ENCODE measurements at places on chromosomes 16 and 17.

- H3K27me3 ChIP-seq, result peaks cover 11% of the 10 kb centered on the region
- no peaks in the 10 kb centered on the region for H3K36me3 ChIP-seq
Observed at GRCh38 chr16:76985392-76986045, 205.5 kb upstream of the MON1B start.

- H3K36me3 ChIP-seq, result peaks cover 3% of the 10 kb centered on the region
- peaks cover 3% of the 10 kb centered on the region for H3K27me3 ChIP-seq
- no peak for DNase-seq
- no peak overlapping the region for H3K4me3 ChIP-seq
Observed at GRCh38 chr16:25996052-25996451, 304.3 kb downstream of the HS3ST4 start.

DNA sequence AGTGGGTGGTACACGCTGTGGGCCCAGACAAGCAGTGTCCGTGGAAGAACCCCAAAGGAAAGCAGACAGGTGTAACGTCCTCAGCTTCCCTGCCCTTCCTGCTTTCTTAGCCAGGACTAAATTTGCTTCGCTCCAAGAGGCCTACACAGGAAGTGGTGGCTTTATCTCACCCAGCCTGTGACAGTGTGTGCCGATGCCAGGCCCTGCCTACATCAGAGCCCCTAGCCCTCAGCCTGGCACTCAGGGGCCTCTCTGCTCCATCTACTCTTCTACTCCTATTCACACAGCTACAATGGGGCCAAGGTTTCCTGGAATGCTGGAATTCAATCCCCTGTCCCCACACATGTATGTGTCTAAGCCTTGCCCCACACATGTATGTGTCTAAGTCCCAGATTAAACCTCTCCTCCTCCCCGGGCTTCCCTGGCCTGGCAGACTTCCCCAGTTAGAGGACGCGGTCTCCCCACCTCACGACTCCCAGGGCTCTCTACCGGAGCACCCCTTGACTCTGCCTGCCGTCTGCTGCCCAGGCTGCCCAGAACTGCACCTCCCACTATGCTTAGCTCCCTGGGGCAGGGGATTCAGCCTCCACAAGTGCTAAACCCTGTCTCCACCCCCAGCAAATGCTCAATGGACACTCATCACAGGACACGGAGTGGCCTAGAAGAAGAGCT is 8.2 kb downstream of the PGAP3 start:
- no peak for DNase-seq
- H3K27ac ChIP-seq, result no peak overlapping the region
- H3K36me3 ChIP-seq, result peaks cover 18% of the 10 kb centered on the region
- no peak overlapping the region for H3K4me3 ChIP-seq
- H3K27me3 ChIP-seq, result no peaks in the 10 kb centered on the region

GRCh38 chr16:52512297-52512987 is 34.5 kb downstream of the TOX3 start:
- no peak overlapping the region for H3K4me3 ChIP-seq
- H3K36me3 ChIP-seq, result no peaks in the 10 kb centered on the region
- peaks cover 46% of the 10 kb centered on the region for H3K27me3 ChIP-seq
- no peak for DNase-seq

DNA sequence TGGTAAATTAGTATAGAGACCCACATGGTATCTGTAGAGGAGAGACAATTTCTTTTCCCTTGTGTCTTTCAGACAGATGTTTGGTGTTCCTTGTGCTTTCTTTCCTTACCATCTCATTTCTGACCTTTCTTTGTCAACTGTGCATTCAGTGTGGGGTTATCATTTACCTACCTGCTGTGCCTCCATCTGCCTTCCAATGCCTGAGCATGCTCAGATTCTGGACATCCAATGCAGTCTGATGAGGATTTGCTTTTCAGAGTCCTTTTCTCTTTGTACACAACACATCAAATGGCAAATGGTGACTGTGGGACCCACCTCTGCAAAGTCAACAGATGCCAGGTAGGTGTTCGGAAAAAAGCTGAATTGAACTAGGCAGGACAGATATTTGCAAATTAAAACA is 364.8 kb downstream of the CA10 start:
- H3K27me3 ChIP-seq, result peaks cover 47% of the 10 kb centered on the region
- no peak overlapping the region for H3K4me3 ChIP-seq
- no peaks in the 10 kb centered on the region for H3K4me1 ChIP-seq
- H3K36me3 ChIP-seq, result no peaks in the 10 kb centered on the region

GRCh38 chr16:15572329-15573001 is 70.5 kb downstream of the MARF1 start:
- no peak overlapping the region for H3K4me3 ChIP-seq
- no peak overlapping the region for H3K27ac ChIP-seq
- no peaks in the 10 kb centered on the region for H3K36me3 ChIP-seq
- no peak for DNase-seq
- H3K4me1 ChIP-seq, result no peaks in the 10 kb centered on the region

DNA sequence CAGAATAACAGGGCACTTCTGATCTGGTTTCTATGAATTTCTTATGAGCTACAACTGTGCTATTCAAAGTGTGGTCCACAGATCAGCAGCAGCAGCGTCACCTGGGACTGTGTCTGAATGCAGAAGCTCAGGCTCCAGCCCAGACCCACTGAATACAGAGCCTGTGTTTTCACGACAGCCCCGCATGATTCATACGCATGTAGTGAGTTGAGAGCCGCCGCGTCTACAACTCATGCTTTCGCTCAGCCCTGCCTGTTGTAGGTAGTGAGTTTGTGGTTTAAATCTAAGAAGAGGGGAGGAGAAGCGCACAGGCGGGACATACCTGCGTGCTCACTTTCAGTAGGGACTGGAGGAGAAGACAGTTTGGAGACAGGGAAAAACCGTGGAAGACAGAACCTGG is 28.5 kb upstream of the ELAC2 start:
- DNase-seq, result no peak
- H3K36me3 ChIP-seq, result no peaks in the 10 kb centered on the region
- no peak overlapping the region for H3K27ac ChIP-seq
- H3K4me1 ChIP-seq, result peaks cover 6% of the 10 kb centered on the region
- H3K4me3 ChIP-seq, result no peak overlapping the region
- H3K27me3 ChIP-seq, result peaks cover 6% of the 10 kb centered on the region

GRCh38 chr16:46428108-46429061 is 192.8 kb downstream of the SHCBP1 start:
- no peaks in the 10 kb centered on the region for H3K27me3 ChIP-seq
- H3K4me3 ChIP-seq, result no peak overlapping the region
- no peak overlapping the region for H3K27ac ChIP-seq
- no peak for DNase-seq
- H3K36me3 ChIP-seq, result no peaks in the 10 kb centered on the region
- H3K4me1 ChIP-seq, result no peaks in the 10 kb centered on the region

DNA sequence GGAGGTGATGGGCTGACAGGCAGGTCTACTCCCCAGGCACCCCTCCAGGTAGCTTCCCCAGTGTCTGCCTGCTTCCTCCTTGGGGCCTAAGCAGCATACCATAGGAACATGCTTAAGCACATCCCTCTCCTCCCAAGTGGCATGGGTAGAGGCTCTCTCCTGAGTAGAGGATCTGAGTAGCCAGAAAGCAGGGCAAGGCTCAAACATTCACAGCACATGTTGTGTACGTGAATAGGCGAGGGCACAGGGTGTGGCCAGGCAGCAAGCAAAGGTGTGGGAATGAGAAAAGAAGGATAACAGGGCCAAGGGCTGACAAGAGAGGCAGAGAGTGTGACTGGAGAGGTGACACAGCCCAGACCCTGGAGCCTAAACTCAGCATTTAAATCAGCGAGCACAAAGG is 29.7 kb upstream of the GFOD2 start:
- peaks cover 17% of the 10 kb centered on the region for H3K36me3 ChIP-seq
- DNase-seq, result no peak
- no peaks in the 10 kb centered on the region for H3K27me3 ChIP-seq
- H3K27ac ChIP-seq, result no peak overlapping the region
- H3K4me3 ChIP-seq, result no peak overlapping the region

- H3K4me1 ChIP-seq, result no peaks in the 10 kb centered on the region
- DNase-seq, result no peak
- H3K27me3 ChIP-seq, result no peaks in the 10 kb centered on the region
- peaks cover 60% of the 10 kb centered on the region for H3K36me3 ChIP-seq
- no peak overlapping the region for H3K27ac ChIP-seq
- H3K4me3 ChIP-seq, result no peak overlapping the region
Observed at GRCh38 chr16:56389554-56389953, 35.8 kb downstream of the AMFR start.

GRCh38 chr16:67346341-67346740 is 19.7 kb downstream of the LRRC36 start:
- H3K4me3 ChIP-seq, result no peak overlapping the region
- H3K36me3 ChIP-seq, result no peaks in the 10 kb centered on the region
- no peak overlapping the region for H3K27ac ChIP-seq
- peaks cover 4% of the 10 kb centered on the region for H3K4me1 ChIP-seq
- DNase-seq, result no peak
- peaks cover 34% of the 10 kb centered on the region for H3K27me3 ChIP-seq

DNA sequence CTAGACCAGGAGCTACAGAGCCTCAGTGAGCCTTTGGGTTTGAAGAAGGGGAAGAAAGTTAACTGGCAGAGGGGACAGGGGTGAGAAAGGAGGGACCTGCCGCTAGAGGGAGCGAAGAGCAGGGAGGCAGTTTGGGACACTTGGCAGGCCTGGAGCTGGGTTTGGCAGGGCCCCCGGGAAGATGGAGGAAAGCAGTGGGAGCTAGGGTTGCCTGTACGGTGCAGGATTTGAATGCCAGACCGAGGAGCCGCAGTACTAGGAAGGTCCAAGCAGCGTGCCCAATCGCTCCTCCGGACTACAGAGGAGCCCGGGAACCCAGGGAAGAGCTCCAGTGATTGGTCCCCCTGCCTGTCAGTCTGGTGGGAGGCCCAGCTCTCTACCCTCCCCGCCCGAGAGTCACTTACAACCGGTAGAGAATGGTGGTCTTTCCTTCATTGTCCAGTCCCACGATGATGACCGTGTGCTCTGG is 1.3 kb downstream of the ARL5C start:
- H3K4me3 ChIP-seq, result peak overlapping the region; percentile 85
- peak; percentile 85 for DNase-seq
- peaks cover 18% of the 10 kb centered on the region for H3K27me3 ChIP-seq
- H3K27ac ChIP-seq, result peak overlapping the region; percentile 70
- H3K36me3 ChIP-seq, result no peaks in the 10 kb centered on the region
- peaks cover 25% of the 10 kb centered on the region for H3K4me1 ChIP-seq

DNA sequence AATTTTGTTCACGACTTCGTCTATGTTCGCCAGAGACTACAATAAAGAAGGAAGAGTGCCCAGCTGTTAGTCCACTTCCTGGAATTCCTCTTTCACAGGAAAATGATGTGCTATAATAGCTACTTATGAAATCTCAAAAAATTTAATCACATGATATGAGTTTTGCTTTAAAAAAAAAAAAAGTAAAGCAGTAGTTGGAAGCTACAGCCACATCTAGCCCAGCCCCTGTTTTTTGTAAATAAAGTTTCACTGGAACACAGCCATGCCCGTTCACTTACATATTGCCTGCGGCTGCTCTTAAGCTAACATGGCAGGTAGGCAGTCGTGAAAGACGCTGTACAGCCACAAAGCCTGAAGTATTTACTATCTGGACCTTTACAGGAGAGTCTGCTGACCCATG is 15.3 kb downstream of the VPS53 start:
- peaks cover 32% of the 10 kb centered on the region for H3K4me1 ChIP-seq
- H3K4me3 ChIP-seq, result no peak overlapping the region
- H3K36me3 ChIP-seq, result peaks cover 12% of the 10 kb centered on the region
- H3K27me3 ChIP-seq, result no peaks in the 10 kb centered on the region
- no peak overlapping the region for H3K27ac ChIP-seq
- no peak for DNase-seq

DNA sequence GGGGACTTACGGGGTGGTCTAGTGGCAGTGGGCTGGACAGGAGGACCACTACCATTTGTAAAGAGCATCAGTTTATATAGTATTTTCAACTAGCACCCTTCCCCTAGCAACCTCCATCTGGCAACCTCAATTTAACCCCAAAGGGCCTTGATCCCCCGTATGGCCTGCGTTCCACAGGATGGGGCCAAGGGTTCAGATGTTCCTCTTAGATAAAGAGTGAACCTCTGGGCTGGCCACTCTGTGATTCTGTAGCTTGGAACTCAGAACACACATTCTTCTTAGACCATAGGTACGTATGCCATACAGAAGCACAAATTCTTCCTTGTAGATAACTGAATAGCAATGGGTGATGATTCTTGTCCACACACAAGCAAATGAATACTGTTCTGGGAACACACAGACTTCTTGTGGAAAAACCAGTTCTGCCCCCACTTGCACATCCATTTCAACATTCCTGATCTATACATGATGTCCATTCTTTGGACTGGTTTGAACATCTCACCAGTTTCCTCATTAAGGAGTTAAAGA is 1.9 kb upstream of the GGA2 start:
- H3K36me3 ChIP-seq, result peaks cover 13% of the 10 kb centered on the region
- no peaks in the 10 kb centered on the region for H3K27me3 ChIP-seq
- H3K27ac ChIP-seq, result no peak overlapping the region
- no peak overlapping the region for H3K4me3 ChIP-seq
- no peak for DNase-seq
- peaks cover 13% of the 10 kb centered on the region for H3K4me1 ChIP-seq

DNA sequence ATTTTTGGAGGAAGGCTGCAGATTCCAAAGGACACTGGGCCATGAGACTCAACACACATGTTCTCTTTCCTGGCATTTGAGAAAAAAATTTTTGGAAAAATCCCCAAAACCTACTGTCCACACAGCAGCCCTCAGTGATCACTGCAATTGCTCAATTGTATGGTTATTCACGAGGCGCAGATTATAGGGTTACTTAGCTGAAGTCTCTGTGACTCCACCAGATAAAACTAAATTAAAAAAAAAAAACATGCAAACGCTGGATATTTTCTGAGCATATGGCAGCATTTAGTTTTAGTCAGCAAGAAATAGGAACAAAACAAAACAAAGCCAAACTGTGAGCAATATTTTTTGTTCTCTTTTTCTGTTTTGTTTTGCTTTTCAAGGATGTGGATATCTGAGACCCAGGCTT is 83.8 kb upstream of the FAM20A start:
- H3K4me1 ChIP-seq, result peaks cover 1% of the 10 kb centered on the region
- no peak overlapping the region for H3K4me3 ChIP-seq
- H3K27me3 ChIP-seq, result peaks cover 4% of the 10 kb centered on the region
- no peak overlapping the region for H3K27ac ChIP-seq
- no peaks in the 10 kb centered on the region for H3K36me3 ChIP-seq

- H3K27ac ChIP-seq, result no peak overlapping the region
- no peaks in the 10 kb centered on the region for H3K27me3 ChIP-seq
- no peak for DNase-seq
- H3K36me3 ChIP-seq, result peaks cover 14% of the 10 kb centered on the region
Observed at GRCh38 chr16:56517206-56517605, 2.6 kb downstream of the BBS2 start.
